Epithelial cell of umbilical artery (primary cell): ENCODE measurements at places on chromosomes 3 and 15. TPM values are rescaled to one million over a fixed set of nuclear protein-coding genes. Genes with fewer than 3 reads are reported as not detected.

TMC3 gene
- total RNA-seq, result not detected in 2 replicates

CLSTN2 gene
- total RNA-seq, result not detected in 2 replicates

MUC13 gene
- not detected in 2 replicates for total RNA-seq

C2CD4A gene
- 4.2 and 5.2 TPM in 2 replicates for total RNA-seq

SMCO1 gene
- total RNA-seq, result under 0.01 TPM in 1 of 2 replicates, not detected in the other
